ENCODE measurements at places on chromosomes 3 and 15.

GRCh38 chr3:142319094-142319493 lies 93.7 kb upstream of the GK5 start:
- DNase-seq: peak; percentile 25

- no peak for DNase-seq
Measured at GRCh38 chr15:56654624-56655023, 78.7 kb downstream of the ZNF280D start.

DNA sequence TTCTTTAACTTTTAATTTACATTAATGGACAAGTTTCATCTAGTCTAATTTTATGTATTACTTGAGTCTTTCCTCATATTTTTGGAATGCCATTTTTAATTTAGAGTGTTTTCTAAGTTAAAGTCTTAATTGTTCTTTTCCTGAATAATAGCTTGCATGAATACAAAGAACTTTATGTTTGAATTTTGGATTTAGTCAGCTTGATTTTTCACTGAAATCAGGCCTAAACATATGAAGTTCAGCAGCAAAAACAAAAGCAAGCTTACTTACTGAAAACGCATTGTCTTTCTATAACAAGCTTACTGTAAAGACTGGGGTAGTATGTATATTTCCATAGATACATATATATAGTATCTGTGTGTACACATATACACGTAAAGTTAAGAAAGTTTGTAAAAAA lies 126.0 kb downstream of the ZBTB20 start:
- DNase-seq: no peak

- DNase-seq: no peak
Measured at GRCh38 chr3:37262816-37263393, 88.5 kb upstream of the LRRFIP2 start.

DNA sequence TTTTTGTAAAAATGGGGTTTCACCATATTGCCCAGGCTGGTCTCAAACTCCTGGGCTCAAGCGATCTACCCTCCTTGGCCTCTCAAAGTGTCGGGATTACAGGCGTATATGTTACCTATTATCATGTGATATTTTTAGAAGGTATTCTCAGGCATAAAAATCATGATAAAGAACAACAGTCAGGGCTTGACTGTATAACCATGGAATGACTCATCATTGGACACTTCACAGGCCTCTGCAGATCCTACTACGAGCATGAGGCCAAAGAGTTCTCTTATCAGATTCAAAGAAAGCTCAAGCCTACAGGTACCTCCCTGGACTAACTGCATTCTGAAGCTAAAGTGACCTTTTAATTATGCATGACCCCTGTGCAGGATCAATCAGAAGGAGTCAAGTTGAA lies 91.7 kb upstream of the PRICKLE2 start:
- DNase-seq: no peak

DNA sequence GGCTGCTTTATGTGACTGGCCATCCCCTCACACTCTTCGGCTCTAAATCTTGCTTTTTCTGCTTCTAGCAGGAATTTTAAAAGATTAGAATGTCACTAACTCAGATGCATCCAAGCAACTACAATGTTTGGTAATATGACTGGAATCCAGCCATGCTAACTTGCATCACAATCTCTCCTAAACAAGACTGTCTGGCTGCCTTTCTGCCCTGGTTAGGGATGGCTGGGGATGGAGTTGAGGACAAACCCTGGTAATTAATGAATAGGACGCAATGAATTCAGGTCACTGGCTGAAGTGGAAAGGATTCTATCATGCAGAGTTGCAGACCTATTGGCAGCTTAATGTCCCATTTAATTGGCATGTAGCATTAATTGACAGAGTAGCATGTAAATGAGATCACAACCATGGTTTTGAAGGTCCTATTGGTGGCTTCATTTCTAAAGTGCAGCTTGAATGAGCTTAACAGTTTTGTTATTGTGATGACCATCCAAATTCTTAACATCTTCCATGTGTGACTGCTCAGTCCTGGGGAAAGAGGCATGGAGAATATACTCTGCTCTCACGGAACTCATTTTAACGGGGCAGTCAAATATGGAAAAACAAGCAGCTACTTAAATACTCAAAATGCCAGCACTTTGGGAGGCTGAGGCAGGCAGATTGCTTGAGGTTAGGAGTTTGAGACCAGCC lies 21.7 kb downstream of the NMNAT3 start:
- no peak for DNase-seq

DNA sequence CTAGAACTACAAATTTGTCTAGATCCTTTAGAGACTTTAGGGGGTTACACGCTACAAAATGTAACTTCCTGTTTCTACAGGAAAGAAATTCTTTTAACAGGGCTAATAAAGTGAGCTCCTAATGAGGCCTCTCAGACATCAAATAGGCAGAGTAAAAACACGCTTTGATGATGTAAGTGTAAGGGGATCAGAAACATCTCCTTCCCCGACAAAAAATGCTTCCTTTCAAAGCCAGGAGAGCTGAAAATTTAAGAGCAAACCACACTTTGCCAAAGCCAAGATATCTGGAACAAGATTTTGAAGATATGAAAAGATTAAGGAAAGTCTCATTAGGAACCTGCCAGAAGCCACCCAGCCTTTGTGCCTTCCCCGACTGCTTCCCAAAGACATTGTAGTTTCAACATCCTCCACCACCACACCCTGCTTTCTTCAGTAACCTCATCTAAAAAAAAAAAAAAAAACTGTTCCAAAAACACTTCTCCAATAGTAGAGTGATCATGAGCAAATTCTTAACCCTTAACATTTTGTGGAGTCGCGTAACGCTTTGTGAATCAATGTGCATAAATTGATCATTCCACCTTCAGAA lies 505.0 kb upstream of the THBS1 start:
- DNase-seq: no peak

DNA sequence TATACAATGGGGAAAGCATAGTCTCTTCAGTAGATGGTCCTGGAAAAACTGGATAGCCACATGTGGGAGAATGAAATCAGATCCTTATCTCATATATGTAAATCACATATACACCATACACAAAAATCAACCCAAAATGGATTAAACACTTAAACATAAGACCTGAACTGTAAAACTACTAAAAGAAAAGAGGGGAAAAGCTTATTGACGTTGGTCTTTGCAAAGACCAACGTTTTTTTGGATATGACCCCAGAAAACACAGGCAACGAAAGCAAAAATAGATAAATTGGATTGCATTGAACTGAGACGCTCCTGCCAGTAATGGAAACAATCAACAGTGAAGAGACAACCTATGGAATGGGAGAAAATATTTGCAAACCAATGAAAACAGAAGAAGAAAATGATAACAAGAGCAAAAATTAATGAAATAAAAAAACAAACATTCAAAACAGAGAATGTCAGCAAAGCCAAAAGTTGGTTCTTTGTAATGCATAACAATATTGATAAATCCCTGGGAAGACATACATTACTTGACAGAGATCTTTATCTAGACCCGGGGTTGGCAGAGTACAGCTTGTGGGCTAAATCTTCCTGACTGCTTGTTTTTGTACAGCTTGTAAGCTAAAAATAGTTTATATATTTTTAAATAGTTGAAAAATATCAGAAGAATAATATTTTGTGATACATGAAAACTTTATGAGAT lies 86.9 kb downstream of the NEO1 start:
- no peak for DNase-seq

DNA sequence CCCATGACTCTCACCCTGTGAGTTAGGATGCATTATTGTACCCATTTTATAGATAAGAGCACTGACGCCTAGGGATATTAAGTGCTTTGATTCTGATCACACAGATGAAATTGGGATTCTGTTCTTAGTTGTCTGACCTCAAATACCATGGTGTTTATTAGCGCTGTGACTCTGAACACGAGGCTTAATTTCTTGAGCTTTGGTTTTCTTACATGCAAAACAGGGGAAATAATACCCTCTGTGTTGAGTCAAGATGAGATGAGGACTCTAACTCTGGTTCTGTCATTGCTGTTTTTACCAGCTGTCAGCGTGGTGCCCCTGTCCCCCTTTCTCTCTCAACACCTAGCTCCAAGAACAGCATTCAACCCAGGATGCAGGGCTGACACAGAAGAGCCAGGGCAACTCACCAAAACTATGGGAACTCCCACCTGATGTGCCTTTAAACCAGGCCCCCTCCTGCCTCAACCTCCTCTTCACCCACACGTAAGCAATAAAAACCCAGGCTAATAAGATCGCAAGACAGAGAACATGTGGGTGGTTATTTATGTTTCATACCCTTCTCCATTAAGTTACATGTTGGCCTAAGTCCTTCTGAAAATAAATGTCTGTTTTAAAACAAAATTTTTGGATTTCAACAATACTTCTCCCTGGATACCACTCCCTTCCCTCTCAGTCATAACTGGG lies 100.1 kb upstream of the SPATA12 start:
- DNase-seq: no peak

- no peak for DNase-seq
Measured at GRCh38 chr3:183293966-183294365, 40.9 kb downstream of the B3GNT5 start.

DNA sequence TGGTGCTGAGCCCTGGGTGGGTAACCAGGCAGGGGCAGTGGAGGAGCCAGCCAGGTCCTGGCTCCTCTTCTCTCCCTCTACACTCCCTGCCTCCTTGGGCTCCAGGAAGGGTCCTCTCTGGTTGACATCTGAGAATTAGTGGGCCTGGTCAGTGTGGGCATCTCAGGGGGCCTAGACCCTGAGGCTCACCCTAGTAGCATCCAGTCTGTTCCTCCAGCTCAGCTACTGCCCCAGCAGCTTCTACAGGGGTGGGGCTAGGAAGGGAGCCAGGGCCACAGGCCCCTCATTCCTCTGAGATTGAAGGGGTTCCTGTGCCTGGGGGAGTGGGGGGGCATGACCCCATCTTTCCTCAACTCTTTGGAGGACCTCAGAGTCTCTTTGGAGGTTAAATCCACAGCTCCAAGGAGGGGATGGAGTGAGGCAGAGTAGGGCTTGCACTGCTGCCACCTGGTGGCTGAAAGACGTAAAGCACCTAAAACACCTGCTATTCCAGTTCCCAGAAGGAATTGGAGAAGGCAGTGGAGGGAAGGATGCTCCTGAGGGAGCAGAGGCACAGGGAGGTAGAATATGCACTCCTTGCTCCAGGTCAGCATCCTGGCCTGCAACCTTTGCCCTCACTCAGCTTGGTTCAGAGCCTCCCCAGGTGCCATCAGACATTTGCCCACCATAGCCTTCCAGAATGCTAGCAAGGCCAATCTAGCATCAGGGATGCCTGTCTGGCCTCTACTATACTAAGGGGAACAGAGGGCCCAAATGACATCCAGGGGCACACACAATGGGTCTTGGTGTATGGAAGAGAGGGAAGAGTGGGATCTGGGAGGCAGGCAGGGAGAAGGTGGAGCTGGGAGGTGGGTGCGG lies 25.1 kb downstream of the C3orf18 start:
- DNase-seq: peak; percentile 3

DNA sequence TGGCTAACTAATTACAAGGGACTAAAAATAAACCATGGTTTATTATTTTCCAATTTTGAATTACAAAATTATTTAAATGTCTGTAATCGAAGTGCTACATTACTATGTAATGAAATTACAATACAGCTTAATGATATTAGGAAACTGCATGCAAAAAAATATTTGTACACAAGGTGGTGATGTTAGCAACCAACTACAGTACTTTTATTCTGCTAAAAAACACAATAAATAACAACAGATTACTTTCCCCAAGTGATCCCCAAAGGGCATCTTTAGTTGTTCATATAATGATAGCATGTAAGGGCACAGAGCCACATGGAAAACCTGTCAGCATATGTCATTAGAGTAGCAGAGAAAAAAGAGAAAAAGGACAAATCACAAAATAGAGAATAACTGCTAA lies 147.5 kb upstream of the SOX2 start:
- no peak for DNase-seq

DNA sequence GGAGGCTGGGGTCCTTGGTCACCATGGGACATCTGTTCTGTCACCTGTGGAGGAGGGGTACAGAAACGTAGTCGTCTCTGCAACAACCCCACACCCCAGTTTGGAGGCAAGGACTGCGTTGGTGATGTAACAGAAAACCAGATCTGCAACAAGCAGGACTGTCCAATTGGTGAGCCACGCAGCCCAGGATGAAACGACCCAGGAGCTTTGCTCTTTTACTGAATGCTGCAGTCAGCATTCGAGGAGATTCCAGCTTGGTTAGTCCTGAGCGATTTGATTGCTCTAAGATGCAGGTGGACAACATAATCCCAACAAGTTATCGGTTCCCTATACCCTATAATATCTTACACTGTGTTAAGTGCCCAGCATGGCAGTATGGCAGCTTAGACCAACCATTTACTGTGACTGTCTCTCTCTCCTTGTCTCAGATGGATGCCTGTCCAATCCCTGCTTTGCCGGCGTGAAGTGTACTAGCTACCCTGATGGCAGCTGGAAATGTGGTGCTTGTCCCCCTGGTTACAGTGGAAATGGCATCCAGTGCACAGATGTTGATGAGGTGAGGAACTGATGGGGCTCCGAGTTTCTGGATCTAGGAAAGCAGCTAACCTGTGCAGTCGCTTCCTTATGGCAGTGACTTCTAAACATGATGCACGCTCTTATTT lies 7.8 kb downstream of the THBS1 start:
- peak; percentile 21 for DNase-seq

DNA sequence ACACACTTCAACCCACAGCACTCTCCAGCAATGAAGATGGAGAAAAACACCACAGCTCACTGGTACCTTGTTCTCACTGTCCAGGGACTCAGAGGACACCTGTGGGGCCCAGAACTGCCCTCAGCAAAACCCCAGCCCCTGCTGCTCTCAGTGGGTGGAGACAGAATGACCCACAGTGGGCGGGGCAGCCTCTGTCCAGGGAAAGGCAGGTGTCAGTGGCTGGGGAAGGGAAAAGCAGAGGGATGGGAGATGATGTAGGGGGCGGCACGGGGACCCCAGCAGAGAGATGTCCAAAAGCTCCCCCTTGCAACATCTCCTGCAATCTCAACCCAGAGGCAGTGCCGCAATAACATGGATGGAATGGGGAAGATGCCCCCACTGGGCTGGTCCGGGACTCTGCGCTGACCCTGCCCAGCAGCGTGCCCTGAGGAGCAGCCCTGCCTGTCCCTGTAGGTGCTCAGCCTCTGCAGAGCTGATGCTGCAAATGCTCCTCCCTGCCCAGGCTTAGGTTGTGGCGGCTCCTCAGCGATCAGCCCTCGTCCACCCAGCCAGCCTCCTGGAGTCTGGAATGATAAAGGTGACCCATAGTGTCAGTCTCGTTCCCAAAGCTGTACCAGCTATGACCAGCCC lies 193.9 kb downstream of the XXYLT1 start:
- no peak for DNase-seq

GRCh38 chr3:10519236-10519635 lies 13.8 kb upstream of the ATP2B2 start:
- no peak for DNase-seq

DNA sequence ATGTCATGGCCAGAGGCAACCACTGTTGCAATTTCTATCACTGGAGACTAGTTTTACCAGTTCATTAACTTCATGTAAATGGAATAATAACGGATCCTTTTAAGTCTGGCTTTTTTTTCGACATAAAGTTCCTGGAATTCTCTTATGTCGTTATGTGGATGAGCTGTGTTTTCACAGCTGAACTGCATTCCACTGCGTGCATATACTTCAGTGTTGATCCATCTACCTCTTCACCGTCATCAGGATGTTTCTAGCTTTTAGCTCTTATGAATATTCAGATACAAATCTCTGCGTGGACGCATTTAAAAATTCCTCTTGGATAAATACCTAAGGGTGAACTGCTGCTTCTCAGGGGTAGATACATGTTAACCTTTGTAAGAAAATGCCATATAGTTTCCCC lies 15.6 kb upstream of the CYFIP1 start:
- DNase-seq: no peak

Data from fibroblast of skin of left biceps (primary cell).